ENCODE measurements at places on chromosomes 16 and 17.
A peak's percentile ranks its signal among the peaks of the same experiment; 100 is the strongest.

DNA sequence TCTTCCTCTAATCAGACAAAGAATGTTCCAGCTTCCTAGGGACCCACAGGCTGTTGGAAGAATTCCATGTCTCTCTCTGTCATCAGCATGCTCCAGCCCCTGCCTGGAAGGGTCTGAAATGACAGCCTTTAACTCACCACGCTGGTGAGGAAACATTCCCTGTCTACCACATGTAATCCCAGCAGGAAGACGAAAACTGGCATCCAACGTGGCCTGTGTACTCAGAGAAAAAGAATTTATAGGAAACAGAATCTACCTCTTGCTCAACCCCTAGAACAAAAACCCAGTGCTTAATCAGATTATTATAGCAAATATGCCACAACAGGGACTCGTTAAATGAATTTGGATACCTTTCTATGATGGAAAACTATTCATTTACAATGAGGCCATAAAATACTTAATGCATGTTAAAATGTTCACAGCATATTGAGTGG lies 147.3 kb upstream of the FOXF1 start:
- DNase-seq: no peak

DNA sequence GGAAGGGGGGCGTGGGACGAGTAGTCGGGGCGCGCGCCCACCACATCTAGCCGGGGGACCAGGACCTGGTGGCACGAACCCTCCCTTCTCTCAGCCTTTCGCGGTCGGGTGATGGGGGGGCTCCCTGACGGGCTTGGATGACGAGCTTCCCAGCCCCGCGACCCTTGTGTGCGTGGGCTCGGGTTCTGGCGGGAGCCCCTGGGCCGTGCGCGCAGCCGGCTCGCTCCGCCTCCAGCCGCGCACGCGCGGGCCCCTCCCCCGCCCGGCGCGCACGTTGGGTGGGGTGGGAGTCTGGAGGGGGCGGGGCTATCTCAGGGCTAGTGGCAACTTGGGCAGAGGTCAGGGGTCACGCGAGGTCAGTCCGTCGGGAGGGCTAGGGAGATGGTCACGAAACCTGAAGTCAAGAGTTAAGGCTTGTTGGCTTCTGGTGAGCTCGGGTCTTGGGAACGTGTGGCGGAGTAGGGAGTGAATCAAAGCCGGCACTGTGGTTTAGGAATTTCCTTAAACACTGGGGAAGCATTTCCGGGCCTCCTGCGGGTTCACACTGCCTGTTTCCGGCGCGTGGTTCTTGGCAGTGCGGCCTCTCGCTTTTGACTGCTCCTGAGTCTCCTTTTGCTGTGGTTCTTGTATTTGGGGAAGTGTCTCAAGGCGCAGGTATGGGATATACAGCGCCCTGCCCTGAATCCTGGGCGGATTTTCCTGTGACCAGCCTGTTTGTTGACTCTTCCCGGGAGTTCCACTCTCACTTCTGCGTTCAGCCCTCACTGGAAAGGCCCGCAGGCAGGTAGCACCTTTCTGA lies at the start of gene SRCAP:
SRCAP (plus strand) TSS at position 356 of the 799 bp plus-strand sequence. CDS start 1,654 bp downstream, outside the sequence.
- DNase-seq: peak; percentile 95

- DNase-seq: no peak
Observed at GRCh38 chr17:62581764-62582163, 45.7 kb upstream of the MRC2 start.

DNA sequence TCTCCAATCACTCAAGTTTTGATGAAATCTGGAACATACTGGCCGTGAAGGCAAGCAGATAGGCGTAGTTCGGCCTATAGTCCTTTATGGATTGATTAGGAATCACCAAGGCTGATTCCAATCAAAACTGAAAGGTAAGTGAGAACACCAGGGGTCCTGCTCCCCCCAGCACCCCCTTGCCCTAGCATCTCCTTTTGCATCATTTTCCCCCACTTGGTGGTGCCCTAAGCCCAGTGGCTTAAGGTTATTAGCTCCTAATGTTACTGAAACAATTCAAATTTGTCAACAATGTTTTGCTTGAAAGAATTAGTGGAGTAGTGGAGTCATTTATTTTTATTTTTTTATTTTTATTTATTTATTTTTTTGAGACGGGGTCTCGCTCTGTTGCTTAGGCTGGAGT lies 4.9 kb downstream of the SLFN14 start:
- DNase-seq: peak; percentile 66

DNA sequence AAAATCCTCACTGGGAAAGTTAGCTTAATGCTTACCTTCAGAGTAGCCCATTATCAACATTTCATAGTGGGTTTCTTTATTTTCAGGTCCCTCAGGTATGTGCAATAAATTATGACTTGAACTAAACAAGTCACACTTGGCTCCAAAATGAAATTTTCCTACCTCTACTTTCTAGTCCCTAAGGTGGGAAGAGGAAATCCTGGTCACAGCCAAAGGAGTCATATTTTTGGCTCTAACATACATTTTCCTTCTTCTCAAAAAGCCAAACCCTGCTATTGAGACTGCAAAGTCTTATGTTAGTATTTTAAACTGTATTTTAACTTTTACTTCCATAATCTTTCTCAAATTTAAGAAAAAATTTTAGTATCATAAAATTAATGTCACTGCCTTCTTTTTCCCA lies 128.9 kb downstream of the BRIP1 start:
- DNase-seq: no peak

GRCh38 chr16:80552277-80552676 lies 11.5 kb downstream of the DYNLRB2 start:
- no peak for DNase-seq

GRCh38 chr17:49521471-49522356 lies 26.6 kb downstream of the NGFR start:
- no peak for DNase-seq

- DNase-seq: peak; percentile 83
Observed at GRCh38 chr16:84281074-84281473, 13.6 kb upstream of the WFDC1 start.

GRCh38 chr17:78523934-78524655 lies 53.1 kb downstream of the DNAH17 start:
- no peak for DNase-seq

GRCh38 chr17:71500761-71501555 lies 619.9 kb upstream of the SOX9 start:
- DNase-seq: no peak

GRCh38 chr17:82296511-82297279 lies 20.7 kb downstream of the CD7 start:
- no peak for DNase-seq

- DNase-seq: no peak
Observed at GRCh38 chr16:85401917-85402766, 211.0 kb upstream of the GSE1 start.

GRCh38 chr17:33838281-33838680 lies 416.8 kb upstream of the CCL2 start:
- DNase-seq: no peak

- no peak for DNase-seq
Observed at GRCh38 chr16:56933828-56934598, 2.1 kb downstream of the HERPUD1 start.

GRCh38 chr17:72470121-72470705 lies 349.4 kb downstream of the SOX9 start:
- no peak for DNase-seq

DNA sequence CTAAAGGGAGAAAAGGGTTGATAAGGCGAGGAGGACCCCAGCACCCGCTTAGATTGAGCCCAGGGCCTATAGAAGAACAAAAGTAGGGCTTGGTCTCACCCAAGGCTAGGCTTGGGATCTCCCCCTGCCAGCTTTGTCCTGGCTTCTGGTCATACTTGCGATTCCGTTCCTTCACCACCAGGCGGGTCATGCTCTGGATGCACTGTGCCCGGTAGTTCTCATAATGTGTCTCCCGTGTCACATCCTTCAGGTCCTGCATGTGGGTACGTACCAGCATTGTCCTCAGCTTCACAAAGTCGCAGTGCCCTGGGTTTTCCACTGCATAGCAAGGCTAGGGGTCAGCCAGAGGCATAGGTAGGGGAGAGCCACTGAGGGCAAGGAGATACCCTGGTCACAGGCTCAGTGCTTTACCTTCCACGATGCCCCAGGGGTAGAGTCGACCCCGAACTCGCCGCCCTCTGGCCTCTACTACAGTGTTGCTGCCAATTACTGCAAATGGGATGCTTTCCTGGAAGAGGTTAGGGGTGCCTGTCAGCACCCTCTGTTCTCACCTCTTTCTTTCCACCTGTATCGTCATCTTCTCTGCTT lies 6.5 kb upstream of the MTMR4 start:
- peak; percentile 82 for DNase-seq

- no peak for DNase-seq
Observed at GRCh38 chr16:81937305-81938038, 73.8 kb downstream of the SDR42E1 start.

GRCh38 chr16:22962905-22963304 lies 148.9 kb downstream of the HS3ST2 start:
- DNase-seq: no peak

- DNase-seq: no peak
Observed at GRCh38 chr17:30450125-30451027, 26.8 kb upstream of the GOSR1 start.

DNA sequence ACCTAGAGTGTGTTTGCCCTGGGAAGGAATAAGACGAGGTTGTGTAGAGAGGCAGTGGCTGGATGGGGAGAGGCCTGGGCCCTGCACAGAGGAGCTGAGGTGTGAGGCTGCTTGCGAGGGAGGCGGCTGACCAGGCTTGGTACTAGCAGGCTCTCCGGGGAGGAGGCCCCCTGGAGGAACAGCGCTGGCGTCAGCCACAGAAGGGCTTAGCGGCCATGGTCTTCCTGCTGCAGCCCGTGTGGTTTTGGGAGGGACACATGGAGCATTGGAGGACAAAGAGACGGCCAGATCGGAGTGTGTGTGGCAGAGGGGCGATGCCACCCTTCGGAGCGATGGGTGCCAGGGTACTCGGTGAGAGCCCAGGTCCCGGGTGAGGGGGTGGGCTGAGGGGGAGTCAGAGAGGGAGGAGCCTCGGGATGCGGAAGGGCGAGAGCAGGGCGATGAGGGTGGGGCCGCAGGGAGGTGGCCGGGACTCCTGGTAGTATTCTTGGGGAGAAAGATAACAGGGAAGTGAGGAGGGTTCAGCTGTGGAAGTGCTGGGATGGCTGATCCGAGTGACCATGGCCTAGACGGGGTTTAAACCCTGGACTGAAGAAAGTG lies 8.3 kb downstream of the BANP start:
- no peak for DNase-seq

DNA sequence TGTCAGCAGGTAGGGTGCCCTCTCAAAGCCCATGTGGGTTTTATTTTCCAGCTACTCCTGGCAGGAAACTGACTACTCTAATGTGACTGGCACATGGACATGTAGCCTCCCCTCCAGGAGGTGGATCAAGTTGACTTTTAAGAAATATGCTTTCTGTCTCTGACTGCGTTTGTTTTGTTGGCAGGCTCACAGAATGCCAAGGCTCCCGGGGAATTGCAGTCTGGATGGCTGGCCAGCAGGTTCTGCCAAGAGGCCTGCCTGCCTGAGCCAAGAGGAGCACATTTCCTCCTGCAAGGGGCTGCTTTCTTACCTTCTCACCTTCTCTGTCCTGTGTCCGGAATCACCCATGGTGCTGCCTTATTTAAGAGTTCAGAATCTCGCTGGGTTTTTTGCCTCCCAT lies 217.3 kb upstream of the ERCC4 start:
- DNase-seq: no peak

DNA sequence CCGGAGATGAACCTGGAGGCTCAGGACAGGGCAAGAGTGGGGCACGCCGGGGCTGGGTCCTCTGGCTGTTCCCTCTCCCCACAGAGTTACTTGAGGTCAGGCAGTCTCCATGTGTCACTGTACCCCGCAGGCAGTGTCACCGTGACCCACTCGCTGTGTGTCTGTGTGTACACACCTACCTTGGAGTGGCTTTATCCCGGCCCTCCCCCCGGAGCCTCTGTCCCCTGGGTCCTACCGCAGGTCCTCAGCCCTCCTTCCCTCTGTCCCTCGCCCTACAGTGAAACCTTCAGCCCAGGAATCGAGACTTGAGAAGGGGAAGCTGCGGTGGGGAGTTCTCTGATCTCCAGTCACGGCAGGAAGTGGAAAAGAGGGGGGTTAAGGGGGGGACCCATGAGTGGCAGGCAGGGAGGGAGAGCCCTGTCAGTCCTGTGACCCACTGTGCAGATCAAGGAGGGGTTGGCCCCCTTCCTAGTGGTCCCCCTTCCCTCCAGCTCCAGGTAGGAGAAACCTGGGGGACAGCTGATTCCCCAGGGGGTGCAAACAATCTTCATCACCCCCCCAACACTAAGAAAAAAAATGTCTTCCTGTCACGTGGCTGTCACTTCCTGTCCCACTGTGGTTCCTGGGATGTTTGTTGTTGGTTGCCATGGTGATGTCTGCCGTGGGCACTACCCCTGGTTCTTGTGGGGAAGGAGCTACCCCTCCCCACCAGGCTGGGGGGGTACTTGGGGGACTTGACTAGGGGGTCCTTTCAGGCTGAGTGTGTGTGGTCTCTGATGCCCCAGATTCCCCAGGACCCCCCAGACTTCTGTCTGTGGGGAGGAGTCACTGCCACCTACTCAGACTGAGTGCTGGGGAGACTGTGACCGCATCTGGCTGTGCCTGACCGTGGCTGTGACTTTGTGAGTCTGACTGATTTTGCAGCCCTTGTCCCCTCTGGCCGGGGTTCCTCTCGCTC lies 13.7 kb downstream of the RARA start:
- peak; percentile 94 for DNase-seq

DNA sequence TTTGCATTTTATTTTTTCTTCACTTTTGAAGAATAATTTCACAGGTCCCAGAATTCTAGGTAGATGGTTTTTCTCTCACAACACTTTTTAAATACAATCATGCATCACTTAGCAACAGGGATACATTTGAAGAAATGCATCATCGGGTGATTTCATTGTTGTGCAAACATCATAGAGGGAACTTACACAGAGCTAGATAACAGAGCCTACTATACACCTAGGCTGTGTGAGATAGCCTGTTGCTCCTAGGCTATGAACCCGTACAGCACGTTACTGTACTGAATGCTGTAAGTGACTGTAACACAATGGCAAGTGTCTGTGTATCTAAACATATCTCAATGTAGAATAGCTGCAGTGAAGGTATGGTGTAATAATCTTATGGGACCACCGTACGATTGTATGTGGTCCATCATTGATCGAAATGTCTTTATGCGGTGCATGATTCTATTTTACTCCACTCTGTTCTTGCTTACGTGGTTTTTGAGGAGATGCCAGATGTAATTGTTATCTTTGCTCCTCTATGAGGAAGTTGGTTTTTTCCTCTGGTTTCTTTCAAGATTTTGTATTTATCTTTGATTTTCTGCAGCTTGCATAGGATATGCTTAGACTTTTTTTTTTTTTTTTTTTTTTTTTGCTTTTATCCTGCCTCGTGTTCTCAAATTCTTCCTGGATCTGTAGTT lies 35.5 kb upstream of the TMEM92 start:
- no peak for DNase-seq

DNA sequence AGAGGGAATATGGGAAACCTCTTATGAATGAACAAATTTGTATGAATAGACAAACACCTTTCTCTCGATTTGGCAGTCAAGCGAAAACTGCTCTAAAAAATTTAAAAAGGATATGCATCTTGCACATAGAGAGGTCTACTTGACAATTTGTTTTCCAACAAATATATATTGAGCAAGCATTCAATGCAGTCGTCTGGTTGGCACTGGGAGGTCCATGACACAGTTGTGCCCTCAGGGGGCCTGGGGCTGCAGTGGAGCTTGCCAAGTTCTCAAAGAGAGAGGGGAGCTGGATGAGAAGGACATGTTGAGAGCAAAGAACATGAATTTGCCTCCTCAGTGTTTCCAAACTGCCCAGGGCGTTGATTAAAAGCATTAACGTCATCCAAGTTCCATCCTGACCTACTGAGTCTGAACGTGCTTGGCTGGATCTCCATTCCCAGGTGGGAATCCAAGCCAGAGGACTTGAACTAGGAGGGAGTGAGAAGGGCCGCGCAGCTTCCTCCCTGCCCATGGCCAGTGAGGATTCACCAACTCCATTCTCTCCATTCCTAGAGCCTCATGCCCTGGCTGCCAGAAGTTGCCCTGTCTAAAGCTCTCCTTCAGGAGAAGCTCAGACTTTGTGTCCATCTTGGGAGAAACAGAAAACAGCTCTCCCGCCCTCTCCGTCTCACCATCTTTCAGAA lies 24.5 kb downstream of the TBX2 start:
- DNase-seq: no peak

Measured in Karpas-422 (cell line).